ENCODE measurements at places on chromosomes 4 and X.

GRCh38 chrX:18983666-18984380 lies at the start of gene PHKA2:
Gene PHKA2 (minus strand): TSS chrX:18984114. CDS start chrX:18983932, 182 bp downstream.
- no peak for DNase-seq

GRCh38 chrX:14050709-14051108 lies 21.0 kb upstream of the GEMIN8 start:
- DNase-seq = no peak

GRCh38 chr4:41887821-41888686 lies 47.2 kb upstream of the TMEM33 start:
- peak; percentile 12 for DNase-seq

GRCh38 chrX:132576939-132577338 lies 88.1 kb upstream of the MBNL3 start:
- no peak for DNase-seq

DNA sequence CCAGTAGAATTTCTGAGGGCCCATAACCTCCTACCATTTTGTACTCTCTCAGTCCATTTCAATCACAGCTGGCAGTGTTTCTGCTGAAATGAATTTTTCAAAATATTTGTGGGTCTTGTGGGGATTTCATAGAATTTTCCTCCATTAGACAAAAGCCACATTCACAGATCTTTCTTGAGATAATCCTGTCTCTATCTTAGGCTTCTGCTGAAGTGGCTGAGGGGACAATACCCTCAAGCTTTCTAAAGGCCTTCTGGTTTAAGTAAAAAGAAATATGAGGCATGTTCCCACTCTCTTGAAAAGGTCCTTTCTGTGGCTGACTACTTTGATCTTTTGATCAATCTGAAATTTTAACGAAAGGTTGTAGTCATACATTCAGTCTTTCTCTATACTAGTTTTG lies 1930.0 kb upstream of the AGA start:
- no peak for DNase-seq

DNA sequence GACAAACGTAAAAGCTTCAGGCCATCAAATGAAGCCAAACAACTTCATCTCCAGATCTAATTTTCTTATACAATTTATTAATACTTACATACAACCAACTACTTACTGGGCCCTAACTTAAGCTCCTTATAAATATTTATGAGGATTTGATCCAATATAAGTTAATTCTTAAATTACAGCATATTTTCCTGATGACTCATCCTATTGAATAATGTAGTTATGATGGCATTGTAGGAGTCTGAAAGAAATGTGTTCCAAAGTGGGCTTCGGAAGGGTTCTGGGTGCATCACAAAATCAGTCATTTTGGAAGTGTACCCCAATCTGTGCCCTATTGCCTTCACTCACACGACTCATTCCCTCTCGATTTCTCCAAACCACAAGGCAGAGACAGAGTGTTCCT lies 455.1 kb upstream of the CTSO start:
- DNase-seq = no peak

DNA sequence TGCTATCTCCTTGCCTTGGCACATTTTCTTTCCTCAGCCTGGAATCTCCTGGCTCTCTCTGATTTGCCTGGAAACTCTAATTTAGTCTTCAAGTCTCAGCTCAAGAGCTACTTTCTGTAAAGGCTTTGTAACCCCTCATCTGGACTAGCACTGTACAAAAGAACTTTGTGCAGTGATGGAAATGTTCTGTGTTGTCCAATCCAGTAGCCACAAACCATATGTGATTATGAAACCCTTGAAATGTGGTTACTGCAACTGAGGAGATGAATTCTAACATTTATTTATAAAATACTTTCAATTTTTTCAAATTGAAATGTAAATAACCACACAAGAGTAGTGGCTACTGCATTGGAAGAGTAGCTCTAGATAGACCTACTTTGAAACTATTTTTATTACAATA lies 66.6 kb upstream of the HS3ST1 start:
- DNase-seq = no peak

Measured in CMK (cell line).